ENCODE measurements at places on chromosomes 1 and 21.

GRCh38 chr1:155080312-155081228 is 1.9 kb downstream of the EFNA3 start:
- DNase-seq: no peak

GRCh38 chr1:232454227-232454886 is 175.6 kb downstream of the SIPA1L2 start:
- DNase-seq: no peak

DNA sequence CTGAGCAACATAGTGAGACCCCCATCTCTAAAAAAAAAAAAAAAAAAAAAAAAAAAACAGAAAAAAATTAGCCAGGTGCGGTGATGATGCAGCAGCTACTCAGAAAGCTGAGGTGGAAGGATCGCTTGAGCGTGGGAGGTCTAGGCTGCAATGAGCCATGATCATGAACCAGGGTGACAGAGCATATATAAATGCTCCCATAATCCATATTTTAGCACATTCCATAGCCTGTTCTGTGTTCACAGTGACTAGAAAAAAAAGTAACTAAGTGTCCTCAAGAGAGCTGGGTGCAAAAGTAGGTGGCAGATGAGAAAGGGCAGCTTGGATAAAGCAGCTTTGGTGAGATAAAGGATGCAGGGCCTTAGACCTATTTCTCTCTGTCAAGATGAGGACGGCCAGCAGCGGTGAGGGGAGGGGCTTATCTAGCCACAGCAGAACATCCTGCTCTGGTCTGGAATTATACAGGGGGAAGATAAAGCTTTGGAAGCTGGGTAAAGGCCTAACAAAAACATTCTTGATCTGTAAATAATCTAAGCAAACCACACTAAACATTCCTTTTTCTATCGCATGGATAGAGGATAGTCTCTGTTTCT is 205.3 kb downstream of the DAB1 start:
- no peak for DNase-seq

DNA sequence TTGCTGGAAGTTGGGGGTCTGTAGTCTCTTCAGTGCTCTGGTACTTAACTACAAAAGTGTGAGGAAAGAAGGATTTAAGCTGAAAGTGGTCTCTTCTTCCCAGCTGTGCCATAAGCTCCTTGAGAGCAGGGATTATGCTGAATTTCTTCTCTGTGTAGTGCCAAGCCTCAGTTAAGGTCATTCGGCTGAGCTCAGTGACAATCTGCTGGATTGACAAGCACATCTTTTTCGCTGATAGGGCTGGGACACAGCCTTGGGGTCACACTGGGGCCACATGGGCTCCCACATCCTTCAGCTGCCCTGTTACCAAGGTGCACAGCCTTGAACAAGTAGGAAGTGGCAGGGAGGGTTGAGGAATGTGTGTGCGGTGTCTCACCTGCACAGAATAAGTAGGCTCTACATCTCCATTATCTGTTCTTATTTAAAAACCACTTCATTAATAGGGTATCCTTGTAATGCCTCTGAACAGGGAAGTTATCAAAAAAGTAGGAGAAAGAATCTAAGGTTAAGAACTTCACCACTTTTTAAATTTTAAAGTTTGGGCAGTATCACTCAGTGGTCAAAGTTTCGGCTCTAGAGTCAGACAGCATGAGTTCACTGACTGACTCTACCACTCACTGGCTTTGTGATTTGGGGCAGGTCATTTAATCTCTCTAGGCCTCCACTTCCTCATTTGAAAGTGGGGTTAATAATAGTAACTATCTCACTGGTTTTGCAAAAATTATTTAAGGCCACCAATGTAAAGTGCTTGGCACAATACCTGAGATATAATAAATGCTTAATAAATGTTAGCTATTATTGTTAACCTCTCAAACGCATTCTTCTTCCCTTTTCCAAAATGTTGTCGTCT is 10.3 kb downstream of the ZBTB40 start:
- no peak for DNase-seq
